Mucosa of descending colon (tissue), 3 donors: ENCODE measurements at places on chromosomes 4 and X. TPM values are rescaled to one million over a fixed set of nuclear protein-coding genes. Genes with fewer than 3 reads are reported as not detected.

Gene CLDN22
- total RNA-seq = not detected

Gene EDA
- 7.2 TPM for total RNA-seq

Gene TCEAL5
- total RNA-seq = not detected

Gene ENPEP
- total RNA-seq = 1.2 TPM

Gene ITGB1BP2
- 1.6 TPM for total RNA-seq

Gene KDR
- total RNA-seq = 5.8 TPM

Gene GPR50
- total RNA-seq = not detected

Gene FDCSP
- total RNA-seq = not detected

Gene ETDA
- not detected for total RNA-seq

Gene SSX4
- total RNA-seq = not detected

Gene FAM149A
- total RNA-seq = 16.3 TPM

Gene TLR6
- total RNA-seq = 2.3 TPM

Gene GPR78
- total RNA-seq = 0.19 TPM

Gene PAK3
- 2.0 TPM for total RNA-seq

Gene ARMCX4
- 7.9 TPM for total RNA-seq

Gene MAGEC1
- not detected for total RNA-seq

Gene SSX4B
- not detected for total RNA-seq

Gene AIFM1
- 66.9 TPM for total RNA-seq

Gene SOWAHD
- 2.7 TPM for total RNA-seq

Gene DCLK2
- 3.0 TPM for total RNA-seq

Gene MAGEA3
- not detected for total RNA-seq

Gene MAGEA10
- total RNA-seq = not detected

Gene SPINK2
- total RNA-seq = 1.1 TPM

Gene PRSS12
- 31.1 TPM for total RNA-seq

Gene MFAP3L
- 3.6 TPM for total RNA-seq

Gene RHOH
- total RNA-seq = 2.8 TPM

Gene NXF2B
- not detected for total RNA-seq

Gene ERCC6L
- 2.6 TPM for total RNA-seq
